ENCODE measurements at places on chromosomes 5 and 9. TPM values are rescaled to one million over a fixed set of nuclear protein-coding genes. Genes with fewer than 3 reads are reported as not detected.

DNA sequence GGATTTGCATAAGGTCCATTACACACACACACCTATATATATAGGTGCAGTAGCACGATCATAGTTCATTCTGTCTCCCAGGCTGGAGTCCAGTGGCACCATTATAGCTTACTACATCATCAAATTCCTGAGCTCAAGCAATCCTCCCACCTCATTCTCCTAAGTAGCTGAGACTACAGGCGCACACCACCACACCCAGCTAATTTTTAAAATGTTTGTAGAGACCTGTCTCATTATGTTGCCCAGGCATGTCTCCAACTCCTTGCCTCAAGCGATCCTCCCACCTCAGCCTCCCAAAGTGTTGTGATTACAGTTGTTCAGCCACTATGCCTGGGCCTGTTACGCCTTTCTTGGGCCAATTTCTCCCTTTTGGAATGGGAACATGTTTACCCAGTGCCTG, 39.7 kb downstream of the DNAJB5 start:
- H3K4me3 ChIP-seq = no peak overlapping the region
- no peaks in the 10 kb centered on the region for H3K27me3 ChIP-seq
- DNase-seq = no peak
- no peaks in the 10 kb centered on the region for H3K36me3 ChIP-seq
- no peak overlapping the region for H3K27ac ChIP-seq

DNA sequence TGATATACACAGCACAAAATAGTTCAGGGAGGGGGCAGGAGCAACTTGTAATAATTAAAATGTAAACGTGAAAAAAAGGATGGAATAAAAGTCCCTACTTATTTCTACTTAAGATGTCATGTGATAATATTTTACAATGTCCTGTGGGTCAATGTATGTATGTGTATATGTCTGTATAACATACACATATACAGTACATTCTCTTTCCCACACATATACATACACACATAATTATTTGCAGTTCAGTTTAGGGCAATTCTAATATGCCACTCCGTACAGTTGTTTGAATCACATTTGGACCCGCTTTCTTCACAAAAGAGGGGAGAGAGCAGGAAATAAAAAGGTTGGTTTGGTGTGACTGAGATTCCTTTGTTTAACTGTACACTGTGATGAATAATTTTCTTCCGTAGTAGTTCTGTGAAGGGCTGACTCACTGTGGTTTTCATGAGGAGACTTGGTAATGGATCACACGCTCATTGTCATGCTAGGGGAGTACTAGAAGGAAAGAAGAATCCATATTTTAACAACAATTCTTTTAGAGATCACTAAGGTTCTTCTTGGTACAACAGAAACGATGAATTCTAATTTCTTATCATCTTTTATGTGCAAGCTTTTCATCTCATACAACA, 26.2 kb upstream of the ACOT12 start:
- no peaks in the 10 kb centered on the region for H3K36me3 ChIP-seq
- no peak for DNase-seq
- no peaks in the 10 kb centered on the region for H3K4me1 ChIP-seq

DNA sequence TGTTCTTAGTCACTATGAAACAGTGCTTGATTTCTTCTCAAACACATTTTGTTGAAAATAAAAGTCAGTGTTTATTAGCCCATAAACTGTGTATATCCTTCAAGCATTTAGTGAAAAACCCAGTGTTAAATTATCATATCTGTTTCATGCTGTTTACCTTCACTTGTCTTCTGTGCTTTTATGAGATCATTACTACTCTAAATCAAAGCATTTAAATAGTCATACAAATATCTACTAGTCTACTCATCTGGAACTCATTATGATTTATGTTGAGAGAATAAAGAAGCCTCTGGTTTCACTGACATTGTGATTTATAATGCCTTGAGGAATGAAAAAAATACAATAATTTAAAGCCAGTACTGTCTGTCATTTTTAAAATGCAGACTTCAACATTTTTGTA, 366.5 kb downstream of the SLCO4C1 start:
- H3K36me3 ChIP-seq = no peaks in the 10 kb centered on the region
- DNase-seq = no peak
- H3K4me1 ChIP-seq = no peaks in the 10 kb centered on the region
- no peak overlapping the region for H3K4me3 ChIP-seq
- H3K27ac ChIP-seq = no peak overlapping the region

GRCh38 chr9:19140259-19140658, 13.0 kb upstream of the PLIN2 start:
- H3K27ac ChIP-seq = no peak overlapping the region
- H3K4me1 ChIP-seq = no peaks in the 10 kb centered on the region
- H3K36me3 ChIP-seq = no peaks in the 10 kb centered on the region
- H3K4me3 ChIP-seq = no peak overlapping the region
- DNase-seq = no peak

DNA sequence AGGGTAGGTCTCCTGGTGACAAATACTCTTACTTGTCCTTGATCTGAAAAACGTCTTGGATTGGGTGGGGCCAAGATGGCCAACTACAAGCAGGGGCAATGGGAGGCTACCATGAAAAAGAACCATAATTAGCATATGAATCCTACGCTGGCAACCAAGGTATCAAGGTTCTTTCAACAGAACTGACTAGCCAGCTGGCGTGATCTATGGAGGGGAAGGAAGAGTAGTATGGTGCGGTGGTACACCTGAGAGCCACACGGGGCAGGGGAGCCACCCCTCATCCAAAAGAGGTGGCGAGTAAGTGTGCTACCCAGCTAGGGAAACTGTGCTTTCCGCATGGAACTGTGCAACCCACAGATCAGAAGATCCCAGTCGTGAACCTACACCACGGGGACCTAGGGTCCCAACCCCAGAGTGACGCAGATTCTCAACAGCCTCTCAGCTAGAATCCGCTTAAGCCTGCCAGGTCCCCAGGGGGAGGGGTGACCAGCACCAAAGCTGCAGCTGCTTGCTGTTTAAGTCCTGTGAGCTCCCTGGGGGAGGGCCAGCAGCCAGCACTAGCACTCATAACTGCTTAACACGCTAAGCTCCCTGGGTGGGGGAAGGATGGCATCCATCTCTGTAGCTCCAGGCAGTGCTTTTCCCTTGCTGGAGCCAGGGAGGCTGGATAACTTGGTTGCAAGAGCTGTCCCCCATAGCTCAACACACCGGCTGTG, 334.8 kb downstream of the FBXL17 start:
- no peak overlapping the region for H3K4me3 ChIP-seq
- DNase-seq = no peak
- H3K4me1 ChIP-seq = no peaks in the 10 kb centered on the region
- no peak overlapping the region for H3K27ac ChIP-seq

DNA sequence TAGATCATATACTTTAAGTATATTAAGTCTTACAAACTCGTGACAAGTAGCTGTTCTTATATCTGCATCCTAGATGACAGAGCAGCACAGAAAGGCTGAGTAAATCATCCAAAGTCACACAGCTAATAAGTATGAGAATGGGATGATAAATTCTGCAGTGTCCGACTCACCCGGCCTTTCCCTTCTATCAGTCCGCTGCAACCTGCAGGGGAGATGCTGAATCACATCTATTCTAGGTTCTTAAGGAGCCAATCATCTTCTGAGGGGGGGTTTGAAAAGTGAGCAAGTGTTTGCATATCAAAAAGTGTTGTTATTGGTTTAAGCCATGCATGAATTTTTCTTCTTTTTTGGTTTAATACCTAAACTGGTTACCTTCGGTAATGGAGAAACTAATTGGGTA, 38.9 kb downstream of the ADAMTS16 start:
- H3K4me1 ChIP-seq = no peaks in the 10 kb centered on the region
- DNase-seq = no peak
- peaks cover 5% of the 10 kb centered on the region for H3K27me3 ChIP-seq
- no peak overlapping the region for H3K27ac ChIP-seq

GRCh38 chr5:25358919-25359318, 714.1 kb upstream of the CDH10 start:
- H3K4me1 ChIP-seq = no peaks in the 10 kb centered on the region
- H3K27me3 ChIP-seq = no peaks in the 10 kb centered on the region
- H3K4me3 ChIP-seq = no peak overlapping the region
- H3K27ac ChIP-seq = no peak overlapping the region
- H3K36me3 ChIP-seq = no peaks in the 10 kb centered on the region
- no peak for DNase-seq

DNA sequence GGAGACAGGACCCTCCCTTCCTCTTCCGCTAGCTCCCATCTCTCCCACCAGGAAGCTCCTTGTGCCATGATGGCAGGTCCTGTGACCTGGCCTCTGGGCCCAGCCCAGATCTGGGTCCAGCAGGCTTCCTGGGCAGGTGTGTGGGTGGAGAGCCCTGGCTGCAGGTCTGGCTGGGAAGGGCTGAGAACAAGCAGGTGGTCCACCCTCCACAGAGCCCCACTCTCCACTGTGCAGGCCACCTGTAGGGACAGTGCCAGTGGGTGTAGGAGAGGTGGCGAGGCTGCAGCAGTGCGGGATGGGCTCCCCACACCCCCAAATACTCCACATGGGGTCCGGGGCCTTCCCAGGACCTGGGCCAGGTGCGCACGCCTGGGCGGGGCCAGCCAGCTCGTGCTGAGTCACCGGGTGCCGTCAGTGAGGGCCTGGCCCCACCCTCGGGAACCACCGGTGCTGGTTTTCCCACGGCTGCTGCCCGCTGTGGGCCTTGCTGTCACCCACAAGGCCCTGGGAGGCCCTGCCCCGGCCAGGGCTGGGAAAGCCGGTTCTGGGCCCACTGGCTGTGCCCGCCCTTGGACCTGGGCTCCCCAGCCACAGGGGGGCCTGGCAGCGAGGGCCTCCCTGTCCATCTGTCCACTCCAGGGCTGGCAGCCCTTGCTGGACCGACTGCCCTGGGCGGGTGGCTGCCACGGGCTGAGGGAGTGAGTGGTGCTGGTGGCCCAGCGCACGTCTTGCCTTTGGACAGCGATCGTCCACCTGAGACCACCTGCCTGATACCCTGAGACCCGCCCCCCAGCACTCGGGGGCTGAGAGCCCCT, 9.3 kb upstream of the NRARP start:
- H3K27me3 ChIP-seq = no peaks in the 10 kb centered on the region
- H3K27ac ChIP-seq = no peak overlapping the region
- peaks cover 20% of the 10 kb centered on the region for H3K4me1 ChIP-seq

- H3K27ac ChIP-seq = no peak overlapping the region
- no peaks in the 10 kb centered on the region for H3K36me3 ChIP-seq
- no peak for DNase-seq
- H3K4me1 ChIP-seq = no peaks in the 10 kb centered on the region
These were observed 59.1 kb downstream of the CHSY3 start for GRCh38 chr5:129963359-129963758.

DNA sequence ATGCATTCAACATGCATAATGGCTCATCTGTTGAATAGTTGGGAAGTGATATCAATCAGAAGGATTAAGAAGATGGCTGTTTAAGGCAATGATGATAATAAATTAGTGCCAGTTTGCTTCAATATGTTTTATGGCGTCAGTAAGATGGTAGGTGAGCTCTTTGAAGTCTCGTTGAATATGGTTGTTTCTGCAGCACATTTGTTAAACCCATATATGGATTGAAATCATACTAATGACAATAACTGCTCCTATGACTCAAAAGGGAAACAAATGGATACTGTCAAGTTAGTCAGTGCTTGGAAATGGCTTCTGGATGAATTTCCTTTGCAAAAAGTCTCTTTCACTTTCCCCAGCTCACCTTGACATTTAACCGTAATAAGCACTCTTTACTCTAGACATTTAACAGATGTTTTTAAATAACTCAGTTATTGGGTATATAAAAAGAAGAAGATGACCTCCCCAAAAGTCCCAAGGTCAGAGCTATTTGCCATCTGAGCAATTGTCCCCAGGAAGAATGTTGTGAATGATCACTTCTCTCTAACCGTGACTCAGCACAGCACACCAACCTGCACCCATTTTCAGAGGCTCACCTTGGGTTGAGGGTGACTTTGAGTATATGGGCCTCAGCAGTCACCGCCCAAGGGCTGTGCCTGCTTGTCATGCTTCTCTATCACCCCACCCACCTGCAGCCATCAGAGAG, 133.4 kb downstream of the GRIA1 start:
- no peak for DNase-seq
- no peaks in the 10 kb centered on the region for H3K36me3 ChIP-seq
- H3K27ac ChIP-seq = no peak overlapping the region
- H3K27me3 ChIP-seq = no peaks in the 10 kb centered on the region

- peak overlapping the region; percentile 32 for H3K4me3 ChIP-seq
- peaks cover 31% of the 10 kb centered on the region for H3K4me1 ChIP-seq
- no peaks in the 10 kb centered on the region for H3K36me3 ChIP-seq
- H3K27me3 ChIP-seq = peaks cover 2% of the 10 kb centered on the region
- DNase-seq = no peak
These were observed 626 bp upstream of the CLTB start for GRCh38 chr5:176416965-176417364.

The TMEM252 gene
- total RNA-seq = not detected

The UBE2QL1 gene
- total RNA-seq = not detected

The SLC4A9 gene
- not detected for total RNA-seq

The ST8SIA4 gene
- total RNA-seq = 55.2 TPM

The OSMR gene
- total RNA-seq = not detected

The ABLIM3 gene
- total RNA-seq = 1.8 TPM

The MEIKIN gene
- not detected for total RNA-seq

The ENTPD8 gene
- not detected for total RNA-seq

Measured in CD4-positive, CD25-positive, alpha-beta regulatory T cell (primary cell).